ENCODE measurements at places on chromosomes 4 and X.
A peak's percentile ranks its signal among the peaks of the same experiment; 100 is the strongest.

GRCh38 chr4:5933996-5934831 lies 41.3 kb upstream of the CRMP1 start:
- no peak for DNase-seq

DNA sequence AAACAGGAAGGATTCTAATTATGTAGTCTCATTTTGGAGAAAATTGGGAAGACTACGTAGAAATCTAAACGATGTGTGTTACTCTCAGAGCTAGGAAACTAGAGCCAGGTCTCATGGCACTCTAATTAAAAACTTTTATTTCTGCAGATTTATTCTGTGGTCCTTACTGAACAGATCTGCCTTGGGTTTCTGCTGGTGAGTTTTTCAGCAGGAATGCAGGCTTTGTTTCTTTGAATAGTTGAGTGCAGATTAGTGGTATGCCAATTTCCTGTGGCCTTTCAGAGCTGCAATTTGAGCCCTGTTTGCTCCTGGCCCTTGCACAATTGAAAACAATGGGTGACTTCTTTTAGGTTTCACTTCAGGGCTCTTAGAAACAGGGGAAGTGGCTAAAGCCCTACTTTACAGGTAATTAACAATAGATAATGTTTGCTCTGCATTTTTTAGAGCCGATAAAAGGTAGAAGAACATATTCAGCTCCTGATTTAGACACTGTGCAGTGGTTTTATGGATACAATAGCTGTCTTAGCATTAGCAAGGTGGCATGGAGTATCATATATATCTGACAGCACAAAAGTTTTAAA lies 21.8 kb downstream of the SPRY1 start:
- DNase-seq = peak; percentile 89

DNA sequence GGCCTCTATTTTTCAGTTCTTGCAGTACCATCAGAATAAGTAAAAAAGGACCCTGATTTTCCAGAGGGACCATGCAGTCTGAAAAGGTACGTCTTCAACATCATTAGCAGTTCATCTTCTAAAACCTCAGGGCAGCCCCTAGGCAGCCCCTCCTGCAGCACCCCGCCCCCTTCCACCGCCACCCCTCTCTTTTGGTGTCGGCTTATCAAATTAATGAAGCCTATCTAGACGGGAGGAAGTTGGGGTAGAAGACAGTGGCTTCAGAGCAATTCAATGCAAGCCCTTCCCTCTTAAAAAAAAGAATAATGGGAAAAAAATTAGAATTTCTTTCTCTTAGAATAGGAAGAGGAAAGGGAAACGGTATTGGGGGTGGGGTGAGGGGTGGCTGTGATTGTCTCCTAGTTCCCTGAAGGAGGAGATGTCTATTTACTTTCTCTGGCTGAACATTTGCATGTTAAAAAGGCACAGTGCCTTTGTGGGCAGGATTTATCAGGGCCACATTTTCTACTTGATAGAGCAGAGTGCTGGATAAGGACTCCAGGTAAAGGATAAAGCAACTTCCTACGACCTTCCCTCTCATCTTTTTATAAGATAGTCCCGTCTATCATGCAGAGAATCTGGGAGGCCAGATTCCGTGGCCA lies 159.4 kb downstream of the MGST2 start:
- DNase-seq = no peak

- no peak for DNase-seq
Measured at GRCh38 chr4:52192721-52193135, 141.6 kb downstream of the SPATA18 start.

DNA sequence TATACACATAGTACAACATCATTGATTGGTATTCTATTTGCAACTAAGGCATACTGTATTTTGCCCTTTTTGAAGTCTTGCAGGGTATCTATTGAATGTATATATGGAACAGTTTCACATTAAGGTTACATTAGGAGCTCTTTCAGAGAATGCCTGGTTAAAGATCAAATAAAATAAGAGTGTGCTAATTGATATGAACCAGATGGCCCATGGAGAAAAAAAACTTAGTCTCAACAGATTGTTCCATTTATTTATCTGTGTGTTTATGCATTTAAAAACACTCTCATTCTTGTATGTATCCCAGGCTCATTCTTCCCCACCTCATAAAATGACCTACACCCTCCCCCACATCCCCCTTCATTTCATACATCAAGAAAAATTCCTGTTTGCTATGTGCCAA lies 35.2 kb upstream of the GRIA2 start:
- no peak for DNase-seq

- DNase-seq = no peak
Measured at GRCh38 chr4:185726931-185727330, 85.1 kb downstream of the SORBS2 start.

GRCh38 chrX:63387411-63387810 lies 36.3 kb upstream of the SPIN4 start:
- DNase-seq = no peak

GRCh38 chrX:69522052-69522451 lies 17.9 kb downstream of the NALF2 start:
- no peak for DNase-seq

GRCh38 chr4:174928174-174928573 lies 10.0 kb downstream of the ADAM29 start:
- no peak for DNase-seq

GRCh38 chr4:58138786-58139668 lies 1028.8 kb upstream of the IGFBP7 start:
- DNase-seq = no peak

DNA sequence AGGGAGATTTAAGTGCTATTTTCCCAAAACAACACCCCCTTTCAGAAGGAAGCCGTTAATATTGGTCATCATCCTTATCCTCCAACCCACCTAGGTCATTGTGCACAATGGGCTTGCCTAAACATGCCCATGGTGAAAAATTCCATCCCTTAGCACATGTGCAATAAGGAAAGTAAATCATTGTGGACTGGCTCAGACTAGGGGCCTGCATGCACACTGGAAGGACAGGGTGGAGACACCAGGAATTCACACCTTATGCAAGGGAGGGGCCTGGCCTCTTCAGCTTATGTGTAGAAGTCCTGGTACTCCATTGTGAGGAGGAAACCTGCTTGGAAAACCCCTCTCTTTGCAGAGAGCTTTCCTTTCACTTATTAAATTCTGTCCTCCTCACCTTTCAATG lies 311.4 kb upstream of the NDST4 start:
- no peak for DNase-seq

- DNase-seq = no peak
Measured at GRCh38 chr4:39505581-39505980, 21.7 kb downstream of the UGDH start.

Measured in NCI-H2029 treated with DMSO at 0.1 percent for 48 hours (cell line).